Aorta (tissue), 5 donors: ENCODE measurements at places on chromosomes 12 and 14. TPM values are rescaled to one million over a fixed set of nuclear protein-coding genes. Genes with fewer than 3 reads are reported as not detected.

Gene ZNF26
- 16.7 TPM for total RNA-seq

- no peak for DNase-seq
Measured at GRCh38 chr14:60515511-60516289, 6.8 kb downstream of the SIX6 start.

DNA sequence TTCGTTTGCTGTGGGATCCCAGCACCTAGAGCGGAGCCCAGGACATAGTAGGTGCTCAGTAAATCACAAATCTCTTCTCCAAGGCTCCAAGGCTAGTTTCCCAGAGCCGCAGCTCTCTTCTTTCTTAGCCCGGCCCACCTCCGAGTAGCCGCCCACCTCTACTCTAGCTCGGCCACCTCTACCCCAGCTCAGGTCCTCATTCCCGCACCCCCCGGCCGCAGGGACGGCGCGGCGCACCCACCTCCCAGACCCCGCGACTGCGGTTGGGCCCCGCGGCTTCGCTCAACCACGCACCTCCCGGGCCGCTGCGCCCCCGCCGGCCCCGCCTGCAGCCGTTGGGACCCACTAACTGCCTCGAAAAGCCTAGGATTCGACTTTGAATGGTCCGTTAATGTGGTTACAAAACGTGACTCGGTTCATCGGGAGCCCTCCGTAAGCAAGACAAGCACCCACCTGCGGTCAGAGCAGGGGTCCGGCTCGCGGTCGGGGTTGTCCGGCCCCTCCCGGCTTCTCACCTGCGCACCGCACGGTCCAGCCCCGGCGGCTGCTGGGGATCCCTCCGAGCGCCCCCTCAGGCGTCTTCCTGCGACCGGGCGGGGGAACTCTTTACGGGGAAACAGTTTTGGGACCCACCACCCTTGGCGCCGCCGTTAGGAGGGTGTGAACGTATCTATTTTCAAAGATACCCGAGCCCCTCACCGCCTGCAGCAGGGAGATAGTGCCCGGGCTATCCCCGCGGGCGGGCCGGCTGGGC lies at the start of gene SLC2A14:
Gene SLC2A14 (minus strand): TSS at position 350 of the 754 bp plus-strand sequence. CDS start 3,035 bp downstream, outside the sequence.
- no peak for DNase-seq

GRCh38 chr12:57452937-57453509 lies 2.1 kb upstream of the INHBE start:
- DNase-seq, result peak; percentile 87

GRCh38 chr14:37438444-37438843 lies 156.6 kb downstream of the FOXA1 start:
- DNase-seq, result no peak

GRCh38 chr12:38759621-38760020 lies 145.8 kb downstream of the CPNE8 start:
- no peak for DNase-seq

DNA sequence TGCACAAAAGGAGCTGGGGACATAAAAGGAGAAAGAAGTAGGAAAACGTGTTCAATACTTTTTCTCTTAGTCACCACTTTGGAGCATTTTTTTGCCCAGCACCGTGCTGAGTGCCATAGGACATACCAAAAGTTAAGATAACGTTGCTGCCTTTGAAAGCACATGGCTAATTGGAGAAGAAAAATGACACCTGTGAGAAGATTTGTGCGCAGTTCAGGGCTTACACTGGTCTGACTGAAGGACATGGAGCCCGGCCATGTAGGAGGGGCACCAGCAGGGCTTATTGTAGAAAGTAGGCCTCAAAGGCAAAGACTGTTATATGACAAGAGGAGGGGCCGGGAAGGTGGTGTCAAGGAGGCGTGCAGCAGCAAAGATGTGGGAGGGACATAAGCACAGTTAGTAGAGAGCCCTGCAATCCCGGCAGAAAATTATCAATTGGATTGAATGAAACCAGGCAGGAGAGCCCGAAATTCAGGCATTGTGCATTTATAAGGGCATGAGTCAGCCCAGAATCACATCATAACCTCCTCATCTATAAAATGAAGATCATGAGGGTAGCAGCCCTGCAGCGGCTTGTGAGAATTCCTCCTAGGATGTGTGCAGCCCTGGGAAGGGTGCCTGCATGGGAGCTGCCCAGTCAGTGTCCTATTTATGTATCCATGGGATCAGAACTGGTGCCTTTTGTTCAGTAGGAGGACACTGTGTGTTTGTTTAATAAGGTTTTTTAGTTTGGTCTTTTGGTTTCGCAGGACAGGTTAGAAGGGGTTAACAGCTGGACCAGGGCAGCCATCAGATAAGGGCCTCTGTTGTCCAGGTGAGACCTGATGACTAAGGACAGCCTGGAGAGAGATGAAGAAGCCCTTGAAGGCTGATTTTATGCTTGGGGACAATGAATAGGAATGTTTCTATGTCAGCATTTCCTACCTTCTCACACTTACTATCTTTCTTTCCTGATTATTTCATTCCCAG lies 122.4 kb downstream of the GPR135 start:
- no peak for DNase-seq

- DNase-seq, result no peak
Measured at GRCh38 chr12:95573951-95574576, 22.8 kb upstream of the USP44 start.

DNA sequence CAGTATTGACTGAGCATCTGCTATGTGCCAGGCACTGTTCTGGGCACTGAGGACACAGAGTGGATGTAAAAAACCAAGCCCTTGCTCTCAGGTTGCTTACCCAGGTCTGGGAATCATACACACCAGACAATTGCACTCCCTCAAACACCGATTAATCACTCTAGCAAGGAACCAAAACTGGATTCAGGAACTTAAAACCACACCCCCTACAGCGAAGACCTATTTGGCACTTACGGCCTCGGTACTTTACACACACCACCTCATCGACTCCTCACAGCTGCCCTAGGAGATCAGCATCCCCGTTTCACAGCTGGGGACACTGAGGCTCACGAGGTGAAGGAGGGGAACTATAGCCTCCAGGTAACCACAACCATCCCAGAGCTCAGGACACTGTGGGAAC lies 1.6 kb downstream of the GLTP start:
- DNase-seq, result no peak

Gene EFS
- total RNA-seq, result 19.7 TPM

DNA sequence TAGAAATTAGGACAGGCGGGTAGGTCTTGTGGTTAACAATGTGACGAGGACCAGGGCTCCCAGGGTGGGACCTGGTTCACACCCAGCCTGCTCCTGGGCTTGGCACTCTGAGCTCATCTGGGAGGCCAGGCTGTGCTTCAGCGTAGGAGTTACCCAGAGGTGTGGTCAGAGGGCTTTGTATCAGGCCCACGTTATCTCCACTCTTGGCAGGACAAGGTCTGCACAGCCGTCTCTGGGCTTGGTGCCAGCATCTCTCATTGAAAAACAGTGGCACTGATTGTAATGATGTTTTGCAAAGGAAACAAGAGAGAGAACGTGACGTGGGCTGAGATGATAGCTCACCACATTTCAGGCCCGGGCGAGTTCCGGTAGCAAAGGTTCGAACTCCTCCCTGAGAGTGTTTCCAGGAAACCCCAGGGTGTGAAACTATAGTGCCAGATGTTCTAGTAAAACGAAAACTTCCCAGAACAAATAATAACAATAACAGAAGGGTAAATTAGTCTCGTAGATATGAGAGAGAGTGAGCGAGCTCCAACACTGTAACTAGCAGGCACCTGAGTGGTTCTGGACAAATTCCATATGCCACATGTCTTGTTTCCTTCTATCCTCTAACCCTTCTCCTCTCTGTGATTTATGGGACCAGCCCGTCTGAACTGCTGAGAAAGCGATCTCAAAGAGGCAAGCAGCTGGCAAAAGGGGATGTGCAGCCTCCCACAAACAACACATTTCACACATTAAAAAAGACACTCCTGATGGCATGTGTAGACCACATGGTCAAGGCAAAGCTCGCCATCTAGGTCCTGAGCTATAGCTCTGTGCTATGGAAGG lies 227.3 kb downstream of the KTN1 start:
- DNase-seq, result peak; percentile 64
